ENCODE measurements at places on chromosomes 3 and 15.

DNA sequence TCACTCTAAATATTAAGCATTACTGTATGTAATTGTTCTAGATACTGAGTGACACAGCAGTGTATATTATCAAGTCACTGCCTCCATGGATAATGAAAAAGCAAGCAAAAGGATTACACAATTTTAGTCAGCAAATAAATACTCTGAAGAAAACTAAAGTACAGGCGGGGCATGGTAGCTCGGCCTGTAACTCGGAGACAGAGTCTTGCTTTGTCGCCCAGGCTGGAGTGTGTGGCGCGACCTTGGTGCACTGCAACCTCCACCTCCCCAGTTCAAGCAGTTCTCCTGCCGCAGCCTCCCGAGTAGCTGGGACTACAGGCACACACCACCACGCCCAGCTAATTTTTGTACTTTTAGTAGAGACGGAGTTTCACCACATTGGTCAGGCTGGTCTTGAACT, 32.7 kb downstream of the RBM6 start:
- no peak for DNase-seq

DNA sequence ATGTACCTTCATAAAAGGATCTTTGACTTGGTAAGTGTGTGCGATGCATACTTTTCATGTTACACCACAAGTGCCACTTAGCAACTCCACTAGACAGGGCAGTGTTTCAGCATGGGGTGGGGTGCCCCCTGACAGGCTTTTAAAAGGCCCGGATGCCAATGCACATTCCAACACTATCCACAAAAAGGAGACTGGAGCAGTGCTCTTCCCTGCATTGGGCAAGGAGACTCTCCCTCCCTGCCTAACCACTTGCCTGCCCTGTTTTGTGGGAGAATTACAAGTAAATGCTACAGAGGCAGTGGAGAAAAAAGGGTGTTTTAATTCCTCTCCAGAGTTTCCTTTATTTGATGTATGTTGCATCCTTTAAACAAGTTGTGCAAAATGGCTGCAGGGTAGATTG, 1.7 kb upstream of the RARB start:
- DNase-seq, result no peak

DNA sequence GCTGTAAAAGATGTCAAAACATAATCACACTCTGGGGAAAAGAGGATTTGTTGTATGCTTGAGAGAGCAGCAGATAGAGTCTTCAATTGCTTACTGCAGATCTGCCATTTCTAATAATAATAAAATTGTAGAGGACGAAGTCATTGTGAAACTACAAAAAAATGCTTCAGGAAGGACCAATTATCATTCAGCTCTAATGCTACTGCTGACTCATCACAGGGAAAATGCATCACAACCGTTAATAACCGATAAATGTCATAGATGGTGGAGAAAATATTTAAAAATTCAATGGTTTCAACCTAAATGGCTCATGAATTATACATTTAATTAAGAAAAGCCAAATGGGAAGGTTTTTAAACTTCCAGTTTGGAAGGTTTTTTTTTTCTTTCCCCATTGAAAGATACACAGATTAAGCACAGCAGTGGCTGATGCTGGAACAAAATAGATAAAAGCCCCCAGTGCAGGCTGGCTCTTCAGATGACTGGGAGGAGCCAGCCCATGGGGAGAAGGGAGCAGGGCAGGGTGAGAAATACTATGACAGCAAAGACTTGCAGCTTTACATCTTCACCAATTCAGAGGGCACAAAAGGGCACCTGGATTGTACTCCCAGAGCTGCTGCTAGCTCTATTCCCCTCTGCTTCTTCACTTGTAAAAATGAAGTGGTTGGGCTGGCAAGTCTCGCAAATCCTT, 196.1 kb downstream of the CNTN6 start:
- no peak for DNase-seq

- no peak for DNase-seq
These were observed 121.7 kb downstream of the CHDH start for GRCh38 chr3:53724566-53724965.

DNA sequence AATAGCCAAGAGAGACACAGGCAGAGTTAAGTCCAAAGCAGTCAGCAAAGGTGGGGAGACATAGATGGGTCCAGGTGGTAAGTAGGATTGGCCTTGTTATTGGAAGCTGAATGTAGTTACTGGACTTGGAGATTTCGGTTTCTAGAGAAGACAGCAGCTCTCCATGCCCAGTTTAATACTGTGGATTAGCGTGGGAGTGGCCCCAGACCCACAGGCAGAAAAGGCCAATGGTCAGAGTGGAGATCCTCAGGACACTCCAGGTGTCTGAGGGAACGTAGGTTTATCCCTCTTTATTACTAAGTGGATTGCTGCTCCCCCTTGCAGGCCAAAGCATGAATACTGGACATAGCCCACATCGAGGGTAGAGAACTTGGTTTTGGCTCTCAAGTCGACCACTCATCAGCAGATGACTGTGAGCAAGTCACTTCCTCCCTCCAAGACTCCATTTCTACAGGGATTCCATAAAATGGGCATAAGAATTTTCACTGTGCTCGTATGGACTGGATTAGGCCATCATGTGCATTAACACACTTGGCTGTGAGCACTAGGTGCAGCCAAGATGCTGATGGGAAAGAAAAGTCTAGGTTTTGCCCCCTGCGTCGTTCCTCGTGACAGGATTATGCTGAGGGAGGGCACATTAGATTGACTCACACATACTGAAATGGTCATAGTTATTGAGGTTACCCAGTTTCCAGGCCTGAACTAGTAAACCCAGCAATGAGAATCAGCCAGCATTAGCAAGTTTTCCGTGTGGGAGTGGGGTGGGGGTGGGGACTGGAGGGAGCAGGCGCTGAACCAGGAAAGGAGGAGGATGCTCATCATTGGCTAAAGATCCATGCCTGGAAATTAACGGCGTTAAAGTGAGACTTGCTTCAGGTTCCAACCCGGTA, 225.2 kb upstream of the TPRG1 start:
- no peak for DNase-seq

DNA sequence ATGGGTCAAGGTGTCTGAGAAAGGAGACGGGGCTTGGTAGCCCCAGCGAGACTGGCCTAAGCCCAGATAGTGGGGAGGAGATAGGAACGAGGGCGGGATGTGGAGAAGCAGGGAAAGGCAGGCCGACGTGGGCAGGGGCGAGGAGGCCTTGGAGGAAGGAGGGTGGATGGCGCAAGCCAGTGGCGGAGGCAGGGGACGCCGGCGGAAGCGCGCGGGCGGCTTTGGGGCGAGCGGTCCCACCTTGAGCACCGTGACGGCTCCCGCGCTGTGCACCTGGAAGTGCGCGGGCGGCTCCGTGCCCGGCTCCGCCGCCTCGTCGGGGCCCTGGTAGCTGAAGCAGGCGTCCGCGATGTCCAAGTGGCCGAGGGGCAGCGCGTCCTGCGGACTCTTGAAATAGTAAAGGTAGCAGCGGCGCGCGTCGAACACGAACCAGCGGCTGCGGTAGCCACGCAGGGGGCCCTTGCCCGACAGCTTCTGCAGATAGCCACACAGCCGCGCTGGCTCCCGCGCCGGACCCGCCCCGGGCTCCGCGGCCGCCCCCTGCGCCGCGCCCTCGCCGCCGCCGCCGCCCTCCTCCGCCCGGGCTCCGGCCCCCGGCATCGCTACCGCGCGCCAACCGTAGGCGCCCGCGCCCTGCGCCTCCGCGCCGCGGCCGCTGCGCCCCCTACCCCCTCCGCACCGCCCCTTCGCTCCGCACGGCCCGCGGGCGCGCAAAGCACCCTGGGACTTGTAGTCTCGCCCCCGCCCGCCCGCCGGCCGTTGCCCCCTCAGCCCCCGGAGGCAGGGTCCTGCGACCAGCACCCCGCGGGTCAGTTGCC, at the start of gene TBC1D2B:
TBC1D2B (minus strand) TSS at position 659 of the 818 bp plus-strand sequence; CDS start at position 600, 59 bp downstream.
- DNase-seq, result peak; percentile 42

DNA sequence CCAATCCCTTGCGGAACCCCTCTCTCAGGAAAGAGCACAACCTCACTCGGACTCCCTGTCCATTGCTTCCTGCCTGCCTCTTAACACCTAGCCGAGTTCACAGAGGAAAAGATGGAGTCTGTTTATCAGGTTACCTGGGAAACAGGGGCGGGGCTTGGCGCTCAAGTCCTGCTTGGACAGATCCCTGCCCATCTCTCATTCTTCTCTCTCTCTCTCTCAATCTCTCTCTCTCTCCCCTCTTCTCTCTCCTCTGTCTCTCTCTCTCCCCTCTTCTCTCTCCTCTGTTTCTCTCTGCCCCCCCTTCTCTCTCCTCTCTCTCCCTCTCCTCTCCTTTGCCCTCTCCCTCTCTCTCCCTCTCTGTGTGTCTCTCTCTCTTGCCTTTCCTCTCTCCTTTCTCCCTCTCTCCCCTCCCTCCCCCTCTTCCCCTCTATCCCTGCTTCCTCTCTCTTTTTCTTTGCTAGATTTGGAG, at the start of gene EFHB:
EFHB (minus strand) TSS at position 120 of the 469 bp plus-strand sequence. CDS start 199 bp downstream, outside the sequence.
- no peak for DNase-seq

DNA sequence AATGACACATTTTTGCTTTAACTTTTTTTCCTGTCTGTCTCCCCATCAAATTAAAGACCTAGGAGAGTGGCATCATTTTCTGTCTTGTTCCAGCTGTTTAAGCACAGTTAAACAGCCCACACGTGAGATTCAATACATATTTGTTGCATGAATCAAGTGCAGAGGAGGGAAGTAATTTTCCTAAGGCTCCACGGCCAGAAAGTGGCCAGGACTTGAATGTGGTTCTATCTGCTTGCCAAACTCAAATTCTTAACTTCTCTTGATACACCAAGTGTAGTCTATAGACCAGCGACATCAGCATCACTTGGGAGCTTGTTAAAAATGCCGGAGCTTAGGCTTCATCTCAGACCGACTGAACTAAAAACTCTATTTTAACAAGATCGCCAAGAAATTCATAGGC, 724.8 kb upstream of the CFAP20DC start:
- DNase-seq, result no peak

- DNase-seq, result no peak
These were observed 36.8 kb downstream of the HGD start for GRCh38 chr3:120645083-120645845.

DNA sequence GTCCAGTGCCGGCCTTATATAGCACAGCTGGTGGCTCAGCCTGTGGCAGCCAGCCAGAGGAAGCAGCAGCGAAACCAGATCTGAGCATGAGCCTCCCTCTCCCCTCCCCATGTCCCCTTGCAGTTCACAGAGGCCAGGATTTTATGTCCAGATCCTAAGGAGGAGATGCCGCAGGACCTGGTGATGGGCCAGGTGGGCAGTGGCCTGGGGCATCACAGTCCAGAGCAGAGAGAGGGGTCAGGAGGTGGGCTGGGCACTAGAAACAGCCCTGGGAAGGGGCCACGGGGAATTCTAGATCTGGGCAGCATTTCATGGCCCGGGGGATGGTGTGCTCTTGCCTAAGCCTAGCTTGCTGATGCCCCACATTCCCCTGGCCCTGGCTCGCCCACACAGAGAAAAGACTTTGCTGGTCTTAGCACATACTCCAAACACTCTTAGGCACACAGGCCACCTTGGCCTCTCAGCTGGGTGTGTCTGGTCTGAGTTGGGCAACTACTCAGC, 259 bp upstream of the CILP start:
- DNase-seq, result no peak

DNA sequence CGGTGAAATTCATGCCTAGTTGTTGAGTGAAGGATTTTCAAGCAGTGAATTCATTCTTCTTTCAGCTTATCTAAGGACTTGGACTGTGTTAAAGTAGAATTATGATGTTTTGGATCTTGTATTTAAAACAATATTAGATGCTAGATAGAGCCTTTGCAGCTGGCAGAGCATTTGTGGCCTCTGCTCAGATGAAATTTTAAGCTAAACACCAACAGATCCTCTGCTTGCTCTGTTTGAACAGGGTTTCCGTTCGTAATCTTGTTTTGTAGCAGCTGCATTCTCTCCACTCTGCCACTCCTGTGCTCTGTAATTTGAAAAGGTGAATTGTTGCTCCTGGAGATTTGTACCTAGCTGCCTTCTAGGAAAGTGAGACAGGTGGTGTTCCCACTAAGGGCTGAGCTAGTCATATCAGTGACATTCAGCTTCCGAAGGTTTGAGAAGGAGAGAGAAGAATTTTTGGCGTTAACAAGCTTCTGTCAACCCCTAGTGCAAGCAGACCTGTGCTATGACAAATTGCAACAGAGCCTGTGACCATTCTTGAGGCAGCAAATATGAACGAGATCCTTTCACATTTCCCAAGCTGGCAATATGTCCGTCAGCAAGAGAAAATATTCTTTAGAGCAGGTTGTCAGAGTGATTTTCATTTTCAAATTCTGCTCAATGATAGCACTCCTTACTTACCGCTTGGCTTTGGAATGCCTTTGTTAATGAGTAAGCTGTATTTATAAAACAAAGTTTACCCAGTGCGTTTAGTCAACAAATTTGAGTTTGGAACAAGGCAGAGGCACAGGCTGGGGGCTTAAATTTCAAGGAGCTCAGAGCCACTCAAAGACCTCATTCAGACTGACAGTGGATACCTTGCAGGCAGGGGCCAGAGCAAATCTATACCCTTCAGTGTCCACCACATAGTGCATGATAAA, 5.3 kb downstream of the CHST2 start:
- no peak for DNase-seq

GRCh38 chr3:122004107-122004506, 17.9 kb downstream of the ILDR1 start:
- DNase-seq, result no peak

GRCh38 chr15:98868564-98868963, 139.0 kb downstream of the PGPEP1L start:
- DNase-seq, result no peak

GRCh38 chr3:32818229-32818969, 602 bp downstream of the TRIM71 start:
- no peak for DNase-seq

DNA sequence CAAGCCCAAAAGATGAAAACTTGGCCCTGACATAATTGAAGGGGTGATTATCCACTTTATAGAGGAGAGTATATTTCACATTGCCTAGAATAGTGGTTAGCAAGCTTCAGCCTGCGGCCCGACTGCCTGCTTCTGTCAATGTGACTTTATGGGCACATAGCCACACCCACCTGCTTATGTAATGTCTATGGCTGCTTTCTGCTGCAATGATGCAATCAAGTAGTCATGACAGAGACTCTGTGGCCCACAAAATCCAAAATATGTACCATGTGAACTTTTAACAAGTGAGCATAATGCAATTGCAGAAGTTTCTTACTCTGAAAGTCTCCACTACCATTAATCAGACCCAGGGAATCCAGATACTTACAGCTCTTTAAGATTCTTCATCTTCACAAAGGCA, 103.1 kb downstream of the LRIG1 start:
- DNase-seq, result no peak

GRCh38 chr15:34591306-34591705, 7.9 kb upstream of the GOLGA8B start:
- no peak for DNase-seq

- no peak for DNase-seq
These were observed 82.6 kb upstream of the ADPGK start for GRCh38 chr15:72866182-72866581.

GRCh38 chr15:57919754-57920153, 145.8 kb downstream of the ALDH1A2 start:
- no peak for DNase-seq

Measured in activated gamma-delta T cell treated with anti-CD3 and anti-CD28 coated beads, Interleukin-2, amount 50 U/mL, for 16 hours (primary cell).